Germinal center (tissue), 1 donor: ENCODE measurements at places on chromosomes 7 and 10.

DNA sequence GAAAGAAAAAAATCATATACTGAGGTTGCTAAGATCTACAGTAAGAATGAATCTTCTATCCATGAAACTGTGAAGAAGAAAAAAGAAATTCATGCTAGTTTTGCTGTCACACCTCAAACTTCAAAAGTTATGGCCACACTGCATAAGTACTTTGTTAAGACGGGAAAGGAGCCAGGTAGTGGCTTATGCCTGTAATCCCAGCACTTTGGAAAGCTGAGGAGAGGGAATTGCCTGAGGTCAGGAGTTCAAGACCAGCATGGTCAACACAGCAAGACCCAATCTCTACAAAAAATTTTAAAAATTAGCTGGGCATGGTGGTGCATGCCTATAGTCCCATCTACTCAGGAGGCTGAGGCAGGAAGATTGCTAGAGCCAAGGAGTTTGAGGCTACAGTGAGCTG, 22.1 kb downstream of the CCDC186 start:
- DNase-seq, result no peak

DNA sequence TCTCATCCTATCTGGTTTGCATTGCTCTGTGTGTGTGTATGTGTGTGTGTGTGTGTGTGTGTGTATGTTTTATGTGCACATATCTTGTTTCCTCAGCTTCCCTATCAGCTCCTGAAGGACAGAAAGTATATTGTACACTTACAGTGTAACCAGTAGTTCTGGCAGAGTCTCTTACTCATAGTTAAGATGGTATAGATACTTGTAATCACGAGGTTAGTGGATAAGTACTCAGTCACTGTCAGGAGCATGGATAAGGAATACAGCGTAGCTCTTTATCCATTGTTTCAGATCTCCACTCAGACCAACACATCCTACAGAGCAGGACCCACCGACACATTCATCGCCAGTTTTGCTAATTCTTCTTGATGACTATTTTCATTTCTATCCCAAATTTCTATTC, 275.0 kb downstream of the TSPAN12 start:
- no peak for DNase-seq

- no peak for DNase-seq
These were observed 20.0 kb downstream of the SORCS1 start for GRCh38 chr10:107144490-107144889.

GRCh38 chr10:70756700-70757360, 28.3 kb downstream of the TBATA start:
- no peak for DNase-seq

DNA sequence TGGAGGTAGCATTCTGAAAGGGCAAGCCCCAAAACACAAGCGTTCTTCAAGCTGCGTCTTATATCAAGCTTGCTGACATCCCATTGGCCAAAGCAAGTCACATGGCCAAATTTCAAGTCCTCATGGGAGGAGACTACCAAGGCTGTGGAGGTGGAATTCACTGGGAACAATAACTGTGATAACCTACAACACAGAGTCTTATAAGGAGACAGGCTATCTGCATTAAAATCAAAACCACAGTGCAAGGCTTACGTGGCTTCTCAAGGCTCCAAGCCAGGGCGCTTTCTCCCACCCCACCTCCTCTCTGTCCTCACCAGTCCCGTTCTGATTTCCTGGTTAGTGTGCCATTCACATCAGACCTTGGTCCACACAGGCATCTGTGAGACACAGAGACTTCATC, 39.4 kb downstream of the ADRB1 start:
- no peak for DNase-seq

DNA sequence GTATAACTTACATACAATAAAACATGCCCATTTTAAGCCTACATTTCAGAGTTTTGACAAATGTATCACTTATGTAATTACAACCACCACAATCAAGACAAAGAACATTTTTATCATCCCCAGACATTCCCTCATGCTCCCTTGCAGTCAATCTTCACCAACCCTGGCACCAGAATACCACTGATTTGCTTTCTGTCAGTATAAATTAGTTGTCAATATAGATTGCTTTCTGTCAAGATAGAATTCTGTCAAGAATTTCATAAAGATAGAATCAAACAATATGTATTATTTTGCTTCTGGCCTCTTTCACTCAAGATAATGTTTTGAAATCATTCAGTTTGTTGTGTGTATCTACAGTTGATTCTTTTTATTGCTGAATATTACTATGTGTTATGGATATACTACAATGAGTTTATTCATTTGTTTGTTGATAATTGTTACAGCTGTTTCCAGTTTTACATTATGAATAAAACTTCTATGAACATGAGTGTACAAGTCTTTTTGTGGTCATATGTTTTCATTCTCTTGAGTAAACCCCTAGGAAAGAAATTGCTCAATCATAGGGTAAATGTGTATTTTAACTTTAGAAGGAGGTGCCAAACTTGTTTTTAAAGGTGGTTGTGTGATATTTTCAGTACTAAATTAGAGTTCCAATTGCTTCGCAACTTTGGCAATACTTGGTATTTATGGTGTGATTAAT, 56.9 kb downstream of the IFIT5 start:
- DNase-seq, result no peak

DNA sequence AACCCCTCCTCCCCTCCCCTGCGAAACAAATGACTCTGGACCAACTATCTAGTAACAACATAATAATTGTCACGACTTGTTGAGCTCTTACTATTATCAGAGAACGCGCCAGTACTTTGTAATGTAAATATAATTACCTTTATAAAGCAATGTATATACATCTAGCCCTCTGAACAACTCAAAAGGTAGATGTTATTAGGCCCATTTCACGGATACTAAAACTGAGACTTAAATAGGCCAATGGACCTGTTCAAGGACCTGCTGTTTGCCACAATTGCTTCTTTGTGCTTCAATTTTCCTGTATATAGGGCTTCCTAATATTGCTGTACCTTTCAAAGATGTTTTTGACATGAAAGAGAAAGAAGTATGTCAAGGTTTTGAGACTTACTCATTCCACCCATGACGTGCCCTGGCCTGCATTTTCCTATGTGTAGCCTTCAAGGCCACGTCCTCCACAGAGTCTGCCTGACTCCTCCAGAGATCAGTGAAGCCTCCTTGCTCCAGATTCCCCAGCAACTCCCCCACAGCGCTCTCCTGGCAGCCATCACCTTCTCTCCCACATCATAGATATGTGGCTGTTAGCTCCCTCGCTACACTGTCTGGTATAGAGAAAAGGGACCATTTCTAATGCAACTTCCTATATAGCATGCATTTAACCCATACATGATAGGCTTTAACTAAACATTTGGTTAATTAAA, 156.6 kb downstream of the SKIDA1 start:
- no peak for DNase-seq

- DNase-seq, result no peak
These were observed 49.6 kb downstream of the TES start for GRCh38 chr7:116259871-116260440.

DNA sequence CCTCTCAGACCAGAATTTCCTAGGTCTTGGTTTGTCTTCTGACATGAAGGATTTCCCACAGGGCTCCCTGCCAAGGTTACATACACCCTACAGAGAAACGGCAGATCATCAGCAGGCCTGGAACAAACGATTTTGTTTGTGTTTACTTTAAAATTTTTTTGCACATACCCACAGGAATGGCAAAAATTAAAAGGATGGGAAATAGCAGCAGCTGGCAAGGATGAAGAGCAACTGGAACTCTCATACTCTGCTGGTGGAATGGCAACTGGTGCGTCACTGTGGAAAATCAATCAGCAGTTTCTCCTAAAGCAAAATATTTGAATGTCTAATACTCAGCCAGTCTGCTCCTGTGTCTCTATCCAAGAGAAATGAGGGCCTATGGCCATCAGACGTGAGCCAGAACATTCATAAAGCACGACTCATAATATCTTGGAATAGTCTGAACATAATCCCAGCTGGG, 6.5 kb downstream of the BAIAP2L1 start:
- DNase-seq, result no peak

DNA sequence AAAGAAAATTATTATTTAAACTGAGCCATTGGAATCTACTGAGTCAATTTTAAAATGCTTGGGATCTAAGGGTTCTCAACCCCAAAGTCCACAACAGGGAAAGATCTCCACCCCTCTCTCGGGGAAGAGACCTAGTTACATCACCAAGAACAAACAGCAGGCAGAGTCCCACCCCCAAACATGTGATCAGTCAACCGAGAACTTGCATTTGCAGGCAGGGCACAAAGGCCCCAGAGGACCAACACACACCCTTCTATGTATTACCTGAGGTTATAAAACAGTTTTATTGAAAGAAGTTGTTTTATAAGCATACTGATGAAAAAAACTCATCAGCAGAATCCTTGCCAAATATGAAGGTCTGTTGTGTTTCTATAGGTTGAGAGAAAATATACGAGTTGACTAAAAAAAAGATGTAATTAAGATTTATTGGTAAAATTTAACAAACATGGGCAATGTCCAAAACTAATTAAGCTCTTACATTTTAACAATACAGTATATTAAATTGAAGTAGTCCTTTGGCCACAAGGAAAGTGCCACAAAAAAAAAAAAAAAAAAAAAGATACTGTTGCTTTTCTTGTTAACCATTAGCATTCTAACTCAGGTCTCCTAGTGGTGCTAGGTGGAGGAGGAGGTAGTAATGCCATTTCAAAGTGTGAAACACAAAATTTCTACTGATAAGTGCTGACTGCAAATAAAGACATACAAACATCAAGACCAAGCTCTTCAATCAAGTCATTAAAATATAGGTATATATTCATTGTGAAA, 975 bp upstream of the USP54 start:
- peak; percentile 30 for DNase-seq

GRCh38 chr7:15947754-15948153, 261.3 kb upstream of the MEOX2 start:
- no peak for DNase-seq

- DNase-seq, result no peak
These were observed 11.3 kb upstream of the LCOR start for GRCh38 chr10:96820765-96821164.

DNA sequence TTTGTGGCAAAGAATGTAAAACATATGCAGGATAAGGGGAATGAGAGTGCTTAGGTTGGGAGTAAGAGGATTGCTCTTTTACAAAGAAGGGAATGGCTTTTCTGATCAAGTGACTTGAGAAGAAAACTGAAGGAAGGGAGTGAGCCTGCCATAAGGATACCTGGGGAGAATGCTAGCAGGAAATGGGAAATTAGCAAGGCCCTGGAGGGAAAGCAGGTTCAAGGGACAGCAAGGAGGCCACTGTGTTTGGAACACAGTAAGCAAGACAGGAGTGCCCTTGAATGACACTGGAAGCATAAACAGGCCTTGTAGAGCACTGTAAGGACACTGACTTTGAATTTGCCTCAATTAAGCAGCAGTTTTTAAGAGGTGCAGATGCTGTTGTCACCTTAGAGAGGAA, 1069.9 kb downstream of the DNAJB9 start:
- DNase-seq, result no peak

GRCh38 chr10:83886871-83887270, 252.4 kb upstream of the GHITM start:
- no peak for DNase-seq

- no peak for DNase-seq
These were observed 5.8 kb downstream of the SYNPO2L start for GRCh38 chr10:73649876-73650536.

- DNase-seq, result no peak
These were observed 388.2 kb upstream of the CELF2 start for GRCh38 chr10:10629512-10629911.

- no peak for DNase-seq
These were observed 96.8 kb downstream of the PTEN start for GRCh38 chr10:87960230-87960629.

- DNase-seq, result no peak
These were observed 157.3 kb upstream of the PPP2R2D start for GRCh38 chr10:131743190-131744151.

DNA sequence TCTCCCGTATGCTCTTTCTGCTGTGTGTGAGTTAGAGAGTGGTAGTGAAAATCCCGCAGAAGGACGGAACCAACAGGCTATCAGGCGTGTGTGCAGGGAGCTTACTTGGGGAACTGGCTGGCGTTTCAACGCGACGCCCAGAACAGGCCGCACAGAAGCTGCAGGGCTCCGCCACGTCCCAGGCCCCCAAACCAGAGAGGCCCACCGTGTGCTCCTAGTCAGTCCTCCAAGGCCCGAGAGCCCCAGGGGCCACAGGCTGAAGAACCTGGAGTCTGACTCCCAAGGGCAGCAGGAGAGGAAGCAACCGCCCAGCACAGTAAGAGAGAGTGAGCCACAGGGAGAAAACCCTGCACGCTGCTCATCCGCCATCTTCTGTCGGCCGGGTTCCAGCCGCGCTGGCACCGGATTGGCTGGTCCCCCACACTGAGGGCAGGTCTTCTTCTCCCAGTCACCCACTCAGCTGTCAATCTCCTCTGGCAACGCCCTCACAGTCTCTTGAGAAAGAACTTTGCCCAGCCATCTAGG, 730.6 kb upstream of the VSTM2A start:
- DNase-seq, result no peak

- DNase-seq, result no peak
These were observed 14.2 kb downstream of the MYL10 start for GRCh38 chr7:101614939-101615302.

DNA sequence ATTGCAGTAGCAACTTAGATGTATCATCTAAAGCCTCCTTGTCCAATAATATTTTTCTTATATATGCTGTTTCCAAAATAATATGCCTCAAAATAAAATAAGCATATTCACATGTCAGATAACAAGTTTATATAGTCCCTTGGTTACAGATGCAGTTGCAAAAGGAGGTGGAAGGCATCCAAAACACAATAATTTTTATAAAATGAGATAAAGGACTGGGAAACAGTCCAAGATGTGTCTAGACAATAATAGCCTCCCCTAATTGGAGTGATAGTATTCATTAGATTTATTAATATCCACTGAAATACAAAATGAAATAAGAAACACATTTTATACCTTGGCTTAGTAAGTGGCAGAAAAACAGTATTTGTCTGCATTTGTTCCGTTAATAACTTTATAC, 30.3 kb downstream of the BCAP29 start:
- DNase-seq, result no peak

- DNase-seq, result no peak
These were observed 51.5 kb downstream of the MCMBP start for GRCh38 chr10:119821182-119821581.

GRCh38 chr7:117448655-117449054, 21.4 kb upstream of the ASZ1 start:
- DNase-seq, result no peak

GRCh38 chr7:96612034-96612433, 97.6 kb downstream of the SEM1 start:
- no peak for DNase-seq

DNA sequence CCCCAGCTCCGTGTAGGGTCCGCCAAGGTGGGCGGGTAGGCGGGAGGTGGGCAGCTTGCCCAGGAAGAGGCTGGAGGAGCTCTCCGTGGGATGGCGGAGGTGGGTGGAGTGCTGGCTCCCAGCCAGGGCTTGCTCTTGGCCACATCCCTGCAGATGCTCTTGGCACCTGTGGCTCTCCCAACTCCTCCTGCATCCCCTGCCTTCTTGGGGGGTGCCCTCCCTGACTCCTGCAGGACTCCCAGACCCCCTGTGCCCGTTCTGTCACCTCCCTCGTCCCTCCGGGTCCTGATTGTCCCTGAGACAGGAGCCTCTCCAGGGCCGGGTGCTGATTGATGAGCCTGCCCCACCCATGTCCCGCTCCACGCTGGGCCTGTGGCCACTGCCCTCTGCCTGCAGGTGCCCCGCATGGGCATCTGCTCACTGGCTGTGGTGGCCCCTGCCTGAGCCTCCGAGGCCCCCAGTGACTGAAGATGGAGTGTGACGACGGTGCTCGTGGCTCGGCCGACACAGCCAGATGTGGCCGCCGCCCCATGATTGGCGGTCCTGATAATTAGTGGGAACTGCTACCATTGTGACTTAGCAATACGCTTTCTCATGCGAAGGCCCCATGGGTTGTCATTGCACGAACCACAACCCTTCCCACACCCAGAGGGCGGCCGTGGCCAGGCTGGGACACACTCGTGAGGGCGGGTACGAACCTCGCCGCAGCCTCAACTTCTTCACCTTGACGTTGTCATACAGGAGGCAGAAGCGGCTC, 23.6 kb downstream of the CFAP46 start:
- no peak for DNase-seq
